ENCODE measurements at places on chromosomes 7 and 10.

GRCh38 chr7:55593515-55594318 is 21.4 kb upstream of the VOPP1 start:
- peak; percentile 56 for DNase-seq

- no peak for DNase-seq
These were observed 144.4 kb downstream of the ARID5B start for GRCh38 chr10:62045765-62046521.

DNA sequence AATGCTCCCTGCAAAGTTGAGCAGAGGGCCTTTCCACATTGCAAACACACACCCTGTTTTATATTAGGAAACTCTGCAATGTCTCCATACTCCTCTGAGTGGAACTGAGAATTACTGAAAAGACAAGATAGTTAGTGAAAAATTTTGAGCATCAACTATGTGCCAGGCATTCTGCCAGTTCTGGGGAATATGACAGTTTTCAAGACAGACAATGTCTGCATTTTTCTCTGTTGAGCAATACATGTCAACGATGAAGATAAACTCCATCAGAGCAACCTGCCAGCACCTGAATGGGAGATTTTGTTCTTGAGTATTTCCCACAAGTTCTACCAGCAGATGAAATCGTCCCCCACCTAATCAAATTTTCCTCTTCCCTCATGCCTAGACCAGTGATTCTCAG is 203.4 kb upstream of the BMPER start:
- no peak for DNase-seq

DNA sequence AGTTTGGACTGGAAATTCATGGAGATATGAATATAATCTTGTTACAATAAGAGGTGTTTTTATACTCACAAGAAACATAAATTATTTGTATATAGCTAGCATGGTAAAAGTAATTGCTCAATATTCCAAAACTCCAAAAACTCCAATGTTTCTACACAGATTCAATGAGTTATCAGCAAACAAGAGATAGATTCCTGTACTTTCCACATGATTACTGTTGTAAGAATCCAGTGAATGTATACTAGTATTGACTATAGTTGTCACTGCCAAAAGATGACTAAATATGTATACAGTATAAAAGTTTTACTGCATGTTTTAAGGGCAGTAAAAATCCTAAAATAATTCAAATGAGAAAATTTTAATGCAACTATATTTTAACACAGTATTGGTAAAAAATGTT is 10.7 kb downstream of the ATOH7 start:
- DNase-seq: no peak

DNA sequence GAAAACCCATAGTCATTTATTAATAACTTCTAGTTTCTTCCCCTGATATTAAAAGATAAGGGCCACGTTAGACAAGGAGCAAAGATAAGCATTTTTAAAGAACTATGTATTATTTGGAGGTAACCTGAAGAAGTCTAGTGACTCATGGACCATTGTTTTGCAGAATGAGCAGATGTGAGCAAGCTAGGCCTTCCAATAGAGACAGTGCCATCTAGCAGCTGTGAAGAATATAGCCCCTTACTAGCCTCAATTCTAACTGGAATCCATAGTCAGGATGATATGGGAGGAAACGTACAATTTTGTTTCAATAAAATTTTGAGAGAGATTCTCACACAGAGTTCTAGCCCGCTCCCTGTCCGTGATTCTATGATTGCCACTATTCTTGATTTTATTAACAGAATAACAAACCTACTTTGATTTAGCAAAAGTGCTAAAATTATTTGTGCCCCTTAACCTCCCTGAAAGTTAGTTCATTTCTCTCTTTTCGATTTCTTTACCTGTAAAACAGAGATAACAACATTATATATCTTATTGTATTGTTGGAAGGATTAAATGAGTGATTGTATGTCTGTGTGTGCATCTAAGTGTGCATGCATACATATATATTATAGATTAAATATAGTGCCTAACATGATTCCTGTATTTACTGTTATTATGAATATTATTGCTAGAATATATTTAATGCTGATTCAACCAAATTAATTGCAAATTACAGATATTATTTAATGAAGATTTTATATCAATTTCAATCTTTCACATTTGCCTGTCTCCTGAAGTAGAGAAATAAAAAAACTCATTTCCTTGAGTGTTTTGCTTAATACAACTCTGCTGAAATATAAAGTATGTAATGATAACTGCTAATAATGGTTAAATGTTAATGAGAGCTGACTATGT is 22.7 kb downstream of the FAM237B start:
- no peak for DNase-seq

GRCh38 chr10:10782603-10783002 is 235.1 kb upstream of the CELF2 start:
- DNase-seq: no peak

- DNase-seq: no peak
These were observed 61.3 kb downstream of the APBB1IP start for GRCh38 chr10:26499426-26499825.

DNA sequence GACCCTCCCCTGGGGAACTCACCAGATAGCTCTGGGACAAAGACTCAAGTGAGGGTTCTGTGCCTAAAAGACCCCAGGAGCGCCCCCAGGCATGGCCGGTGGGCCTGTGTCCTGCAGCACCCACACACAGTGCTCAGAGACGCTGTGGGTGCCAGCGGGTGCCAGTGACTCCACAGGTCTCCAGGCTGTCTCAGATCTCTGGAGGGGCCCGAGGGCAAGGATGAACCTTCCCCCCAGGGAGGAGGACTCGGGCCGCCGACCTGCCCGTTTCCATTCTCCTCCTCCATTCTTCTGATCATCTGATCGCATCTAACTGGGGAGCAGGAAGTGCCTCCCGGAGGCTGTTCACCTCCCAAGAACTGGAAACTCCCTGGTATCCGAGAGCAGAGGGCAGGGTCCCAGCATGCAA is 980 bp downstream of the ADAM8 start:
- no peak for DNase-seq

- DNase-seq: no peak
These were observed 241.6 kb upstream of the TCERG1L start for GRCh38 chr10:131553121-131553520.

DNA sequence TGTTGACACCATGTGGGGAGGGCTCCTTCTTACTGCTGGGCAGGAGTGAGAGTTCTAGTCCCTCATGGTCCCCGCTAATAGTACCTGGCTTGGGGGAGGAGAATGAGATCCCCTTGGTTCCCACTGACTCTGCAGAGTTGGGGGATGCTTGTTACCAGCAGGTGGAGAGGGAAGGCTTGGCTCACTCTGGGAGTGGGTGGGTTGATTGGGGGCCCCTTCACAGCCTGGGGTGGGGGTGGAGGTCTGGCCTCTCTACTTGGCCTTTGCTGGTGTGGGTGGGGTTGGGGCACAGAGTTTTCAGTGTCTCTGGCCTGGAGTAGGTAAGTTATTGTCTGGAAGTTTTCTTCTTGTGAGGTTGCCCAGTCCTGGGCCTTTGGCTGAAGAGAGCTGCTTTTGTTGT is 31.9 kb downstream of the ADCY1 start:
- DNase-seq: no peak

DNA sequence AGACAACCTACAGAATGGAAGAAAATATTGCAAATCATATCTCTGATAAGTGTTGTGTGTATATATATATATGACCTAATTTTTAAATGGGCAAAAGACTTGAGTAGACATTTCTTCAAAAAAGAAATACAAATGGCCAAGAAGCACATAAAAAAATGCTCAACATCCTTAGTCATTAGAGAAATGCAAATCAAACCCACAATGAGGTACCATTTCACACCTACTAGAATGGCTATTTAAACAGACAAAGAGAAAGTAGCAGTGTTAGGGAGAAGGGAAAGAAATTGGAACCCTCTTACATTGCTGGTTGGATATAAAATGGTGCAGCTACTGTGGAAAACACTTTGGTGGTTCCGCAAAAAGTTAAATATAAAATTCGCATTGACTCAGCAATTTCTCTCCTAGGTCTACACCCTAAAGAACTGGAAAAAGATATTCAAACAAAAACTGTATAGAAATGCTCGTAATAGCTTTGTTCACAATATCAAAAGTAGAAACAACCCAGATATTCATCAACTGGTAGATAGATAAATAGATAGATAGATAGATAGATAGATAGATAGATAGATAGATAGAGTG is 16.3 kb downstream of the ACSL5 start:
- no peak for DNase-seq

- no peak for DNase-seq
These were observed 650.8 kb downstream of the LRMDA start for GRCh38 chr10:76082232-76082631.

DNA sequence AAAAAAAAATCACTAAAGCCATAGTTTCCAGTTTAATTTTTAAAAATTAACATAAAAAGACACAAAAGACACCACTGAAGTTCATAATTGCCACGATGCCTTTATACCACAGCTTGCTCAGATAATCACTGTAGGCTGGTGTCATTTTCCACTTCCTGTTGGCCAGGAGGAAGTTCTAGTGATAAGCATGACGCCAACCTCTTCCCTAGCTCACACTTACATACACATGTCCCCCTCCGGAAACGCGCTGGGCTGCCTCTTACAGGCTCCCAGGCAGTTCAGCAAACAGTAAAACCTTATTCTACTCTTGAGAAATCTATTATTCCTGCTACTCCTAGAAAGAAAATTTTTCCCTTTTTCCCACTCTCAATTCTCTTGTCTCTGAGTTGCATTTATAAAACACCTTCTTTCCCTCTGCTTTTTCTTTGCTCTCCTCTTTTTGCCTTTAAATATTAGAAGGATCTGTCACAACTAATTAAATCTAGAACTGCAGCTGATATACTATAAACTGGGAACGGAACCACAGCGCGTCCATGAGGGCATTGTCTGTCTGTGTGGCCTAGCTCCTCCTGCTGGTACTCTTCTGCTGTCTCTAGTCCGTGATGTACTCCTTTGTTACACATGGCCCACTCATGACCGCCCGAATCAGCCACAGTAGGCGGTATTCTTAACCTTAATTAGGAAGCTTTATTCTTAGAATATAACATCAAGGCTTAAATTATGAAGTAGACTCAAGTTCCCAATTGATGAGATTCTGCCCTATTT is 664.9 kb downstream of the CNTNAP2 start:
- DNase-seq: no peak

GRCh38 chr10:118562851-118563250 is 32.6 kb downstream of the PRLHR start:
- DNase-seq: no peak

DNA sequence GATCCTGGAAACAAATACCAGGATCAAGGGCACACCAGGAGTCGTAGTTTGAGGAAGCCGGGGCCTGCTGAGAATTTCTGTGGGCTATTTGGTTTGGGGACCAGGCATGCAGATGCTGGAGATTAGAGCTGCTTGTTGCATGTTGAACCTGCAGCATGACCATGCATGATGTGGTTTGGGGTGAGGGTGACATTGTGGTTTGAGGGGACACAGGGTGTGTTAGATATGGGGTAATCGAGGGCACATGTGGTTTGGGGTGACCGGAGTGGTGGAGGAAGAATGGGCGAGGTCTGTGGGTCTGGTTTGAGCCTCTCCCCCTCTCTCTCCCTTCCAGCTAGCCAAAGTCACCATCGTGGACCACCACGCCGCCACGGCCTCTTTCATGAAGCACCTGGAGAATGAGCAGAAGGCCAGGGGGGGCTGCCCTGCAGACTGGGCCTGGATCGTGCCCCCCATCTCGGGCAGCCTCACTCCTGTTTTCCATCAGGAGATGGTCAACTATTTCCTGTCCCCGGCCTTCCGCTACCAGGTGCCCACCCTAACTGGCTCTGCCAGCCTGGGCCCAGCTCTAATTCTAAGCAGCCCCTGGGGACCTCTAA is 10.2 kb downstream of the NOS3 start:
- DNase-seq: no peak

DNA sequence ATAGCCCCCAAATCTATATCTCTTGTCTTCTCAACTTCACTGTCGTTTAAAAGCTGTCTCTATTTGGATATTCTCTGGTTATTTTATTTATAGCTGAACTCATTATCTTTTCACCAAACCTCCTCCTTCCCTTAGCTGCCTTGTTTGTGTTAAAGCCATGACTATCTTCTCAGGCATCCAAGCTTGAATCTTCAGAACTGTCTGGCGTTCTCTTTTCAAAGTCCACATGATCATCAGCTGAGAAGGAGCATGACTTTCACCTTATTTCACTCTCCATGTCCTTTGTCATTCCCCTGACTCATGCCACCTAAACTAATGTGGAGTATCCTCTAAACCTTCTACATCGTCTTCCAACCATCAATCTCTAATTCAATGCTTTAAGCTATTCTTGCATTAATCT is 5.7 kb upstream of the GLCCI1 start:
- no peak for DNase-seq

GRCh38 chr7:34772296-34772938 is 114.4 kb downstream of the NPSR1 start:
- DNase-seq: no peak

DNA sequence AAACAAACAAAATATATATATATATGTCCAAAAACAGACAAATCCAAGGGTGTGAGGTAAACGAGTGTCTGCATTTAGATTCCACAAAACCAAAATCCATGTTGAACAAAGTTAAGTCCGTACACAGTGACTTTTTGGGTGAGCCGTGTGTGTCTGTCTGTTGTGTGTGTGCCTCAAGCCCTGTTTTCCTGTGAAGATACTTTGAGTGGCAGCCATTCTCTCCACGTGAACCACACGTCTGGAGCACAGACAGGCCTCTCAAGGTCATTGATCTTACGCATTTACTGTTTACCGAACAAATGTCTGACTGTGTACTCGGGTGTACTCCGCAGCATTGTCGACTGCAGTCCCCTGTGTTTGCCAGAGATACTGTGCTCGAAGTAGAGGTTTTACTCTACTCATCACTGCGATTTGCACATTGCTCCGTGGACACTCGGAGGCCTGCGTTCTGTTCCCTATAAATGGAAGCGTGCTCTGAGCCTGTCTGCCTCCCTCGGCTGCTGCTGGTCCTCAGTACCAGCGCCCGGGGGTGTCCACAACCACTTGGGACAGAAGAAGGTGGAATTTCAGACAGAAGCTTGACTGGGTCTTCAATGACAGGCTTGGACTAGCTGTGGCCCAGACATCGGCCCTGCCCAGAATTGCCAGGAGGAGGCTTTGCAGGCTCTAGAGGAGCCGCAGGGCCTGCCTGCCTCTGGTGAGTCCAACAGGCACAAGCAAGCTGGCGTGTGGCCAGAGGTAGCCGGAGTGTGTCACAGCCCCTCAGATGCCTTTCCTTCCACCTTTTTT is 22.1 kb downstream of the CYP17A1 start:
- no peak for DNase-seq

DNA sequence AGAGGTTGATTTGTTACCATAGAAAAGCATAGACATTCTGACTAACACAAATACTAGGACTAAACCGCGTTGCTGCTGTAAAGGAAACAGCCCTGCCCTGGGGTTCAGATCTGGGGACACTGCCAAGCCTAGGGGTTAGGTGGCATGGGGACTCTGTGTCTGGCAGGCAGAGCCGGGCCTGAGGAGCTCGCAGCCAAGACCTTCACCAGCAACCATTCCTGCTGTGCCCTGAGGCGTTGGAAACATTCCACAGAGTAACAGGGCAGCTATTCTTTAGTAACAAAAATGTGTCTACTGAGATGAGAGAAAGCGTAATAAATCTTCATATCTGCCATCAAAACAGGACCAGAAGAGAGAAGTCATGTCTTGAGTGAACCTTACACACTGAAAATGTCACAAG is 280.5 kb downstream of the POM121L12 start:
- DNase-seq: no peak

GRCh38 chr10:132533571-132534260 is 3.9 kb upstream of the INPP5A start:
- no peak for DNase-seq

- DNase-seq: no peak
These were observed 62.4 kb downstream of the HK1 start for GRCh38 chr10:69340695-69341094.

GRCh38 chr10:35667270-35667889 is 25.3 kb upstream of the FZD8 start:
- no peak for DNase-seq
